Renal cortex interstitium (tissue), 15 donors: ENCODE measurements at places on chromosomes 12 and 14.

DNA sequence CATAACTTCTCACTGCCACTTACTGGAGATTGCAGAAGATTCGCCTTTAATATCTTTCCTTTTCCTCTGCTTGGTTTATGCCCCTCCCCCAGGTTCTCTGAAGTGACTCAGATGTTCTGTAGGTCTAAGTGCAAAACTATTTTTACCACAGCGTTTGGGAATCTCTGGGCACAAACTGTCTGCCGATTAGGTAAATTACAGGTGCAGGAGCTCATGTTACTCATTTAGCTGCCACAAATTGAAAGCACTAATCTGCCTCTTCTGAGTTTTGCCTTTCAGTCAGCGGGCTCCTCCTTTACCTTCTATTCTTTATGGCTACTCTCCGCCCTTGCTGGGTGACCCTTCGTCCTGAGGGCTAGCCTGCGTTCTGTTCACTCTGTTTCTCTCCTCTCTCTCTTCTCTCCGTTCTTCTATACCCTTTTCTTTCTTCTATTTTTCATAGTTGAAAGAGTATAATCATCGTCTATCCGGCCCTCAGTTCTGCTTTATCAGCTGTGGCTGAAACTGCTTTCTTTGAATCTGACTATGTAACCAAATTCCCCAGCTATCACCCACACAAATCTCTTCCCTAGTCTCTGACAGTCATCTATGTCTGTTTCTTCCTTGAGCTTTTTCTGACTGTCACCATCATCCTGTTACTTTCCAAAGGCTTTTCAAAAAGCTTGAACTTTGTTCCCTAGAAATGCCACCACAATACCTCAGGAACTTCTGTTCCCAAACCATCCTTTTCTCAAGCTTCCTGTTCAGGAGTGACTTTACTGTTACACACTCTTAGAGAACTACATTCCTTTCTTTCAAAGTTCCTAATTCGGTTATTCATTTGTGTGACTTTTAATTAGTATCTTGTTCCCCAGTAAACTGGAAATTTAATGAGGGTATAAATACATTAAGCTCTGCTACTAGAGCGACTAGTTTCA is 4.3 kb upstream of the MYF6 start:
- no peak for DNase-seq

DNA sequence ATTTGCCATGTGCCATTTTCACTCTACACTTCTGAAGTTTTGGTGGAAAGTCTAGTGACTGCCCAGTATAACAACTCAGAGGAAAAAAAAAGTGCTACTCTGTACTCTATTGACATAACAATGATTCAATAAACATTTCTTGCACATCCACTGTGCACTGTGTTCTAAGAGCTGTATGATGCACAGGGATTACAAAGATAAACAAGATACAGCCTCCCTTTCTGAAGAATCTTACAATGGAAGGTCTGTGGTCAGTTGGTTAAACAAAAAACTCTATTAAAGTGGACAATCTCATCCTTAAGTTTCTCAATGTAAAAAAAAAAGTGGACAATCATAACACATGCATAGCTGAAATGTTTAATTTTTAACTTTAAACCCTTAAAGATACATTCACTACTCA is 105.7 kb upstream of the RASSF8 start:
- no peak for DNase-seq

GRCh38 chr12:131076296-131076695 is 122.6 kb downstream of the ADGRD1 start:
- DNase-seq, result no peak

GRCh38 chr12:41140117-41140516 is 48.0 kb upstream of the PDZRN4 start:
- DNase-seq, result no peak

DNA sequence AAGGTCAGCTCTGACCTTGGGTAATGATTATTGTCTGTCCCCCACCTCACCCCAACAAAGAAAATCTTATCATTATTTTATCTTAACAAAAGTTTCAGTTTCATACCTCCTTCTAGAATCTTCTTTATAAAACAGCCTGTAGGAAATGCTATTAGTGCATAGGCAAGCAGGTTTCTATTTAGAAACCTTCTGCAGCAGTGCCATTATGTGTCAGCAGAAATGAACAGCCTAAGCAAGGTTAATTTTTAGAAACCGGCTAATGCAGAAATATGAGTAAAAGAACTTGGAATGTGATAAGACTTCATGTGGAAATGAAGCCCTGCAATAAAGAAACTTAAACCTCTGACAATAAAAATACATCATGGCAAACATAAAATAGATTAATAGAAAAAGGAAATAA is 814.4 kb downstream of the FSCB start:
- DNase-seq, result no peak

DNA sequence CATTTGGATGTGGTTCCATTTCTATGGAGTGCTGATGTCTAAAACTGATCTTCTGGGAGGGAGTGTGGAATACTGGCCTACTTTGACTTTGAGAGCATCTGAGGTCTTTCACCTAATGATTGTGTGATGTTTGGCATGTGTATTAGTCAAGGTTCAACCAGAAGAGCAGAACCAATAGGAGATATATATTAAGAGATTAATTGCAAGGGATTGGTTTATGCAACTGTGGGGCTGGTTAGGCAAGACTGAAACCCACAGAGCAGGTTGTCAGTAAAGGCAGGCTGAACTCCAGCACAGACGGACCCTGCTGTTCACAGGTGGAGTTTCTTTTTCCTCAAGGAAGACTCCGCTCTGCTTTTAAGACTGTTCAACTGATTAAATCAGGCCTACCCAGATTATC is 11.6 kb downstream of the BMAL2 start:
- no peak for DNase-seq

DNA sequence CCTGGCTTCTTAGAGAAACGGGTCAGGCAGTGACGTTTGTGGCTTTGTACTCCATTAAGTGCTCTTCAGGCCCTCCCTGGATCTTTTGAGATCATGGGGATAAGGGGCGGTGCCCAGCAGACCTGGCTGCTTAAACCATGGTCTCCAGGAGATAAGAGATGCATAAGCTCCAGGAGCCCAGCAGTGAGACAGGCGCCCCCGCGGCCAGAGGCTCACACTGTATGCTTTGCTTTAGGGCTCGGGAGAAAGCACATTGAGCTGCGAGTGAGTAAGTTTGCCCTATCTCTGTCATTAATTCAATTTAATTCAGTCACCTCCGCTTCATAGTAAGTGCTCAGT is 359.5 kb downstream of the CACNA1C start:
- no peak for DNase-seq

GRCh38 chr14:68884031-68885030 is 91.5 kb upstream of the ZFP36L1 start:
- no peak for DNase-seq

- DNase-seq, result no peak
Measured at GRCh38 chr12:28770322-28770721, 378.8 kb upstream of the FAR2 start.

GRCh38 chr12:54390668-54391551 is 6.4 kb upstream of the ZNF385A start:
- no peak for DNase-seq

- no peak for DNase-seq
Measured at GRCh38 chr12:6097411-6097810, 27.1 kb downstream of the VWF start.

DNA sequence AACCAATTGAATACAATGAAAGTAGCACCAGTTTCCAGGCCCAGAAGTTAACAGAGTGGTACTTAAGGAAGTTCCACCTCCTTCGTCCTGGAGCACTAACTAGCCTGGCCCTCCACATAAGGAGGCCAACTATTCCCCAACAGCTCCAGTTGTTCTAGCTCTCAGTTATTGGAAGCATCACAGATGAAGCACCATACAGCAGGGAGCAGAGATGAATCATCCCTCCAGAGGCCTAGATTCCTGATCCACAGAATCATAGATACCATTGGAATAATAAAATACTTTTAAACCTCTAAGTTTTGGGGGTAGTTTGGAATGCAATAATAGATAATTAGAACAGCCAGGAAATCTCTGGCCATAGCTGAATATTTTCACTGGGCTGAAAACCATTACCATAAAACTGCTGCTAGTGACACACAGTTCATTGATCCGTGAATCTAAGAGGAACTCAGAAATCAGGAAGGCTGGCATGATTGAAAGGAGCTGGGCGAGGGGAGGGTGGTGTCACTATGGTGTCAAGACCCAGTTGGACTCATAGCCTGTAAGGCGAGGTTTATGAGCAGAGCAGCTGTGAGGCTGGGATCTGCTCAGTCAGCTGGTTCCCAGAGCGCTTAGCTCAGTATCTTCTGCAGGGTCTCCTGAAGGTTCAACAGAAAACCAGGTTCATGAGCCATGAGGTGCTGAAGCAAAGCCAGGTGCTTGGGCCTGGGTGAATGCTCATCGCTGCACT is 371.4 kb upstream of the TMTC1 start:
- DNase-seq, result no peak

- no peak for DNase-seq
Measured at GRCh38 chr12:99224237-99224636, 423.3 kb upstream of the GARIN6 start.

- DNase-seq, result no peak
Measured at GRCh38 chr14:70029296-70030132, 150.3 kb downstream of the SMOC1 start.

DNA sequence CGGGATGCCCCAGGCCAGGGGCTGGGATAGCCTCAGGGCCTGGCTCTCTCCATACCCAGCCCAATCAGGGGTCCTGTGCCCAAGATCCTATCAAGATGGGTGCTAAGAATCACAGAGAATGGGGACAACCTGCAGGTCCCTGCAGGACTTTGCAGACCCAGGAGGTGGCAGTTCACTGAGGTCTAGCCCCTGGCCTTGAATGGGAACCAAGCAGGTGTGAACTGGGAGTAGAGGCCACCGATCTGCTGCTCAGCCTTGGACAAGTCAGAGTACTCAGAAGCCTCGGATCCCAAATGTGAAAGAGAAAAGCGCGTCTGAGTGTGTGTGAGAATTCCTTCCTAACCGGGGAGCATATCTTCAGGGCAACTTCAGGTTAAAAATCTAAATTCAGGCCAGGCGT is 76.2 kb downstream of the ARL6IP4 start:
- DNase-seq, result no peak
